ENCODE measurements at places on chromosomes 3 and 15.

DNA sequence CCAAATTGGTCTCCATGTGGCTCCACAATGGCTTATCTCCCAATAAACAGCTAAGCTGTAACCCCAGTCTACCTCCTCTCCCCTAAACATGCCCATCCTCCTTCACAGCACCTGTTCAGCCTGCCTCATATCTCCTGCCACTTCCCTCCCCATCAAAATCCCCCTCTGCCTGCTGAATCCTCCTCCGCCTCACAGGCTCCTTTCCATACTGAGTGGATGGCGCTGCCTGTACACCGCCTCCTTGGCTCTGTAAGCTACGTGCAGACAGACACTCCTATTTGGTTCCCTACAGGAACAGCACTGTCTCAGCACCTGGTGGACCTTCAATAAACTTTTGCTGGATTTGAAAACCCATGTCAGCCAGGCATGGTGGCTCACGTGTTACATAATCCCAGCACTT is 53.7 kb downstream of the ADCY5 start:
- no peak for DNase-seq

- DNase-seq, result no peak
Measured at GRCh38 chr3:18886331-18886730, 262.0 kb upstream of the KCNH8 start.

GRCh38 chr15:70669006-70669602 is 94.3 kb downstream of the UACA start:
- DNase-seq, result no peak

DNA sequence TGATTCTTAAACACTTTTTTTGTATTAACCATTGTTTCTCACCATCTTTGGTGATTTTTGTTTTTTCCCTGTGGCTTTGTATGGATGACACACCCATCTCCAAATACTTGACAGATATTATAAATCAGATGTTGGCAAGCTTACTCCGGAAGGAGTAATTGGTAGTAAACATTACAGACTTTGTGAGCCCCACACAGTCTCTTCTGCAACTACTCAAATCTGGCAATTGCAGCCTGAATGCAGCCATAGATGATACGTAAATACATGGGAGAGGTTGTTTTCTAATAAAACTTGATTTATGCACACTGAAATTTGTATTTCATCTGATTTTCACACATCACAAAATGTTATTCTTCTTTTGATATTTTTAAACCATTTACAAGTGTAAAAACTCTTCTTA is 331.5 kb downstream of the ARPP21 start:
- no peak for DNase-seq

- DNase-seq, result no peak
Measured at GRCh38 chr3:4036046-4036445, 236.8 kb downstream of the LRRN1 start.

- DNase-seq, result no peak
Measured at GRCh38 chr15:91946581-91947292, 93.2 kb downstream of the SLCO3A1 start.

- DNase-seq, result no peak
Measured at GRCh38 chr15:61153291-61153690, 75.8 kb downstream of the RORA start.

DNA sequence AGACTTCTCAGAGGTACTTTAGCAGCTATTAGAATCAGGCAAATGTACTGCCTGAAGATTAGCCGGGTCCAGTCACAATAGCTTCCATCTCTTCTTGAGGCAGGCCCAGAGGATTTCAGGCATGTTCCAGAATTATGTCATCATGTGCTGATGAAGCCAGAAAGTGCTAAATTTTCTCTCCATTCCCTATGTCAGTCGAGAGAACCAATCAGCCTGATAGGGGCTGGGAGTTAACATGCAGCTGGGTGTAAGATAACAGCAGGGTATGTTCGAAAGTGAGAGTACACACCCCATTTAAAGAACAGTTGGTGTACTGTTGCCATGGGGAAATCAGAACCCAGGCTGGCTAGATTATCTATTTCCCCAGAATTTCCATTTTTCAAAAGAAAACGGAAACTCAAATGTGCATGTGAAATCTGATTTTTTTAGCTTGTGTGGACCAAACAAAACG is 48.7 kb downstream of the MYH15 start:
- no peak for DNase-seq

- DNase-seq, result no peak
Measured at GRCh38 chr3:16419640-16420241, 93.8 kb downstream of the RFTN1 start.

DNA sequence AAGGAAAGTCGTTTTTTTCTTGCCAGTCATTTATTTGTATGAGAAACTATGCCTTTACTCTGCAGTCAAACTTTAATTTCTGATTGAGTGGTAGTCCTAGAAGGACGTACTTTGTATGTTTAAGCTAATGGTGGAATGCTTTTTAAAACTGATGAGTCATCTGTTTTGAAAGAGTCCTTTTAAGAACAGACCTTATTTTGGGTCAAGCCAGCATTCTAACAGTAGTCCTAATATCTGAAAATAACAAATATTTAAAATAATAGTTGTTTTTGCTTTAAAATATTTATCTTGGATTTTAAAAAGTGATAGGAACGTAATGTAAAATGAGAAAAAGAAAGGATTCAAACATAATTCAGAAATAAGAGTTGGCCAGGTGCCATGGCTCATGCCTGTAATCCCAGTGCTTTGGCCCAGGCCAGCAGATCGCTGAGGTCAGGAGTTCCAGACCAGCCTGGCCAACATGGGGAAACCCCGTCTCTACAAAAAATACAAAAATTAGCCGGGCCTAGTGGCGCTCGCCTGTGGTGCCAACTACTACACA is 1.3 kb upstream of the LRRC58 start:
- DNase-seq, result no peak

DNA sequence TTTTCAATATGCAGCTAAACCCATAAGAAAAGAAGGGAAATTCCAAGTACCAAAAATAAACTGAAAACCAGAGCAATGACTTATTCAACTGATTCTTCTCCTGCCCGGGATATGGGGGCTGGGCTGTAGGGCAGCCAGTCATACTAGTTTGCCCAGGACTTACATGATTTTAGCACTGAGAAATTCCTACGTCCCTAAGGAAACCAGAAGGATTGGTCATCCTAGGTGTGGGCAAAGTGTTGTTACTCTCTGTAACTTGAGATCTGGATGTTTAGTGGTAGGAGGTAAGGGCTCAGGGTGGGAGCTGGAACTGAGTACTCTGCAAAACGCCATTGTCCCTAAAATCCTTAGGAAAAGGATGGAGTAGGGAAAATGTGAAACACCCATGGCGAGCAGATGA is 1.2 kb upstream of the DAZL start:
- DNase-seq, result no peak

GRCh38 chr3:4831580-4831950 is 147.7 kb upstream of the BHLHE40 start:
- DNase-seq, result no peak

GRCh38 chr3:151410891-151411559 is 26.5 kb upstream of the P2RY12 start:
- DNase-seq, result no peak

DNA sequence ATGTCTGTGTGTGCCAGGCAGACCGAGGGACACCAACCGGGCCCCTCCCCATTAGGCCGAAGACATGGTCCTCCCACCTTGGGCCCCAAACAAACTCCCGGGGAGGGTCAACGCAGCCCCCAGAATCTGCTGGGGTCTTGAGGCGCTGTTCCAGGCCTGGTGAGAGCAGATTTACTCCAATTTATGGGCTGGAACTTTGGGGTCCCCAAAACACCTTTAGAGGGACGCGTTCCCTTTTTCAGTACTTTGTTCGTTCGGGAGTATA is 2.4 kb downstream of the GATA2 start:
- no peak for DNase-seq

- no peak for DNase-seq
Measured at GRCh38 chr3:141280690-141281089, 49.1 kb downstream of the PXYLP1 start.

DNA sequence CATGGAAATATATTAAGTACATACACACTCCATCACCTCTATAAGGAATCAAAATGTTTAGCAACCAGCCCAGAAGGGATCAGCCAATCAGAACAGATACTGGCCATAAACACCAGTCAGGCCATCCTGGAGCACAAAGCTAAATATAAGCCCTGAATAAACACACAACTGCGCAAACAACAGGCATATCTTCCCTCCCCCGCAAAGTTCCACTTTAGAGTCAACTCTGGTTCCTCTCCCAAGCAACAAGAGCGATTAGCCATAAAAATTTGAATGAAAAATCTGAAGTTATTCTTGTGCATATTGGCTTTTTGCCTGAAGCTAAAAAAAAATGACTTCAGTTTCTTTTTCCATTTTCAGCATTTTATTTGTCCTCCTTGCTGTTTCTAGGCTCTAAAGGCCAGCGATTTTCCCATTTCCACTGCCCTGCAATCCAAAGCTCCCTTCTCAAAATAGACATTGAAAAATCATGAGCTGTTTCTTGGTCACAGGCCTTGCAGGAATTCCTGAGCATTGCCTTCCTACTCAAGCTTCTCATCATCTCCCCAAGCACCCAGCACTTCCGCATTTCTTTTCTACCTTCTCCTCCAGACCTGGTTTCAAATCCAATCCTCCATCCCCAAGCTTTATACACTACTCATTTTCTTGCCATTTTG is 247.9 kb downstream of the ZMAT3 start:
- DNase-seq, result no peak
